Fibroblast of skin of right biceps (primary cell): ENCODE measurements at places on chromosomes 6 and 20.

DNA sequence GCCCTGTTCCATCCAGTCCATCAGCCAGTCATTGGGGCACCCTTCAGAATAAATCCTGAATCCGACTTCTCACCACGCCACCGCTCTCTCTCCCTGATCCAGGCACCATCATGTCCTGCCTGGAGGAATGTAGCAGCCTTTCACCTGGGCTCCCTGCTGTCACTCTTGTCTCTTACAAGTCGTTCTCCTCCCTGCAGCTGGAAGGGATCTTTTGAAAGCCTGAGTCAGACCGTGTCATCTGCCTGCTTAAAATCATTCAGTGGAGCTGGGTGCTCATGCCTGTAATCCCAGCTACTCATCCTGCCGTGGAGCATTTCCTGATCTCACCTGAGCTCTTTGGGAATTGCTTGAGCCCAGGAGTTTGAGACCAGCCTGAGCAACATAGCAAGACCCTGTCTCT lies 19.2 kb upstream of the KCNG1 start:
- DNase-seq = peak; percentile 41

DNA sequence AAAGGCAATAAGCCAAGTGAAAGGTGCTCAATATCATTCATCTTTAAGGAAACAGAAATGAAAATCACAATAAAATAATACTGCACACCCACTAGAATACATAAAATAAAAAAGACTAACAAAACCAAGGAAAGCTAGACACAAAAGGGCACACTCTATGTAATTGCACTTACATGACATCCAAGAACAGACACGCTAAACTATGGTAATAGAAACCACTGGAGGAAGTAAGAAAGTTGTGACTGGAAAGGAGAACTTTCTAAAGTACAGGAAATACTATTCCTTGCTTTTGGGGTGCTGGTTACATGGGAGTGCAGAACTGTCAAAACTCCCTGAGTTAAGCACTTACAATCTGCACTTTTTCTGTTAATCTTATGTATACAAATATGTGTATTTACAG lies 253.7 kb upstream of the RUNX2 start:
- no peak for DNase-seq

- peak; percentile 40 for DNase-seq
Observed at GRCh38 chr20:45987108-45987780, 15.2 kb upstream of the ZNF335 start.

- DNase-seq = peak; percentile 56
Observed at GRCh38 chr6:131657630-131658111, 20.6 kb downstream of the ENPP3 start.

DNA sequence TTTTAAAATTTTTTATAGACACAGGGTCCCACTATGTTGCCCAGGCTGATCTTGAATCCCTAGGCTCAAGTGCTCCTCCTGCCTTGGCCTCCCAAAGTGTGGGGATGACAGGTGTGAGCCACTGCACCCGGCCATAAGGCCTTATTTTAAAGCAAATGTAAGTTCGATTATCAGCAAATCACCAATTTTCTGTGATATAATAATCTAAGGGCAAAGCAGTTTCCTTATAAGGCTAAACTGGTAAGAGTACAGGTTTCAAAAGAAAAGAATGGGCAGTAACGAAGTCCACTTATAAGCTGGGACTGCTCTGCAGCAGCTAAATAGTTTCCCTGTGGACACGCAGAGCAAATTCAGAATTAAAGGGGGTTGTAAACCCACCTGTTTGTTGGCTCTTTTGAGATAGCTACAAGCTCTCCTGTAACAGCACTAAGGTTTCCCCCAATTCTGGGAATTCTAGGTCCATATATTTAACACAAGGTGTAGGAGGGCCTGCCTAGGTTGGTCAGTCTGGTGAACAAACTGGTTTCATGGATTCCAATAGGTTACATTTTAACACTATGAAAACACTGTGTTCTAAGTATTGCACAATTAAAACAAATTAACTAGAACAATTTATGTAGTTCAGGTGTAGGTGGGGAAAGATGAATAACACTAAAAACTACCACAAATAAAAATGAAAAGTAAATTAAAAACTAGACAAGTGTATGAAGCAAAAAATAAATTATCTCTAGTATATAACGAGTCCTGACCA lies 26.3 kb downstream of the LHFPL5 start:
- no peak for DNase-seq

DNA sequence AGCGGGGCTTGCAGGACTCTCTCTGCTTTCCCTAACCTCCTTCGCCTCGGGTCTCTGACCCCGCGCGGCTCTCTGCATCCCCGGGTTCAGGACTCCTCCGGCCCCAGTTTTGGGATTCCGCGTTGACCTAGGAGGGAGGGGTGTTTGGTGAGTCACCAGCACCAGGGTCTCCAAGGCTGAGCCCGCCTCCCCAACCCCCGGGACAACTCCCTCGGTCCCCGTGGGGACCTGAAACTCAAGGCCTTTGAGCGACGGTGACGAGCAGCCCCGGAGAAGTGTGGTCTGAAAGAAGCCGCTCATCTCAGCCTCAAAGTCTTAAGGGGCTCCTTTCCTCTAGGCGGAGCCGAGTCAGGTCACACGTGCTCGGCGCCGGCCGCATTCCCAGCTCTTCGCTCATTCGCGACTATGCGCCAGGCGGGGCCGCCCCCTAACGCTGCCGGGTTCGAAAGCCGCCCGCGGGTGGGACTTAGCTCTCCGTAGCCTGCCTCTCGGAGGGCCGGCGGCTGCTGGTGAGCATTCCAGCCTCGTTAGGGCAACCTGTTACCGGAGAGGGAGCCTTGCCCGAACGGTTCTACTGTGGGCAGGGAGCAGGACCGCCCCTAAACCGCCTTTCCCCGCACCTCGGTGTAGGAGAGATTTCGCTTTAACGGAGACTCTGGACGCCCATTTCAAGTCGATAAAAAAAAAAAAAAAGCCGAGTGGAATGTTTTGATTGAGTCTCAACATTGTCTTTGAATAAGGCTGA lies 3.0 kb upstream of the PRDM13 start:
- peak; percentile 23 for DNase-seq

DNA sequence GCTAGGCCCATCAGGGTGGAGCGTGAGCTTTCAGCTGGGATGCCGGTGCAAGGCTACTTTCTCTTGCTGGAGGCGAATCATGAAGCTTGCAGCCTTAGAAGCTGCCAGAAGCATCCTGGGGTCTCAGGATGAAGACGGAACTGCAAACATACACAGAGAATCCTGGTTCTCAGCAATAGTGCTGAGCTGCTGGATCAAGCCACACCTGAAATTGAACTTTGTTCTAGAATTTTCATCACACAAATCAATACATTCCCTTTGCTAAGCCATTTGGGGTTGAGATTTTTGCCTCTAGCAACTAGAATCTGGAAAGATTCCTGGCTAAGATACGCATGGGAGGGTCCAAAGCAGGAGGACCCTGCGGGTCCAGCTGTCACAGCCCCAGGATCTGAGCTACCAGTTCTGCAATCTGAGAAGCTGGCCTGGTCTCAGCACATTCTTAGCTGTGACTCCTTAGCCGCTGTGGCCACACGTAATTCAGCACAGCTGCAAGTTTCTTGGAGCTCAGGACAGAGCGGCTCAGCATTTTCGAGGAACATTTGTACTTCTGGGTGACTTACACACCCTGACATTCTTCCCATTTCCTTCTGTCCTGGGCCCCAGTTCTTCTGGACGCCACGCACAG lies 6.6 kb upstream of the ARFGAP1 start:
- DNase-seq = peak; percentile 47

DNA sequence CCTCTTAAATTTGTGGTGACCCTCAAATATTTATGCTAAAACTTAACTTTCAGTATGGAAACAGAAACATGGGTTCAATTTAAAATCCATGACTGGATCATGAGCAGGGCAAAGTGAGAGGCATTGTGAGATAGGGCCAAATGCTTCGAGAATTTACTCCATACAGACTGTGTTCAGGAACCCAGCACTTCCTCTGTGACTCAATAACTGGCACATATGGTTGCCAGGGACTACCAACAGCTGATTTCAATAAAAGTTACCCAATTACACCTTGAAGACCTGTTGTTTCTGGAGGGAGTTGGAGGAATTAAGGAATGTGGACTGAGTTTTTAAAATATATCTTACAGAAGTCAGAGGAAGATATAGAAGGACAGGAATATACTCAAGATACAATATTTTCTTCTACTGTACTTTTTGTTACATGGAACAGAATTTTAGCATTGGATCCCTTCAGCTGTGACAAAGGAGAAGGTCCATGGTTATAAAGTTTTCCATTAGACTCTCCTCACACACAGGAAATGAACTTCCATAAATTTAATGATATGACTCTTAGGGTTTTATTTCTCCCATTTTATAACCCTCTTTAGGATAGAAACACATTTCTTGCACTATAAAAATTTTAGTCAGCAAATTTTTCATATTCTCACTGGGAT lies 258.5 kb downstream of the KHDC1L start:
- DNase-seq = peak; percentile 60

- no peak for DNase-seq
Observed at GRCh38 chr6:80862756-80863155, 756.3 kb downstream of the BCKDHB start.

DNA sequence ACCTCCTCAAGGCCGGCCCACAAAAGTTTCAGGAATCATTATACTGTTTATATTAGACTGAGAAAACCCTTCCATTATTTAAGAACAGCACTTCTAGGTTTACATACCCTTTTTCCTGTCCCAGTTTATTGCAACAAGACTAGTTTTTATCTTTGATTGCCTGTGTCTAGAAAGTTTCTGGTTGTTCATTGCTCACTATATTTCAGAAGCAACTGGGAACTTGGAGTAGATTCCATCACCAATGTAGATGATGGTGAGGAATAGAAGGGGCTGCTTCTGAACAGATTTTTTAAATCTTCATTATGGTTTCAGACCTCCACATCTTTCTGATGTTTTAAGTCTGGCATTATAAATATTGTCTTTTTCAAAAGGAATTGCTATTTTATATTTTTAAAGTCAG lies 93.0 kb downstream of the BCAS1 start:
- DNase-seq = no peak

GRCh38 chr6:104460738-104461483 lies 398.8 kb downstream of the HACE1 start:
- DNase-seq = no peak

DNA sequence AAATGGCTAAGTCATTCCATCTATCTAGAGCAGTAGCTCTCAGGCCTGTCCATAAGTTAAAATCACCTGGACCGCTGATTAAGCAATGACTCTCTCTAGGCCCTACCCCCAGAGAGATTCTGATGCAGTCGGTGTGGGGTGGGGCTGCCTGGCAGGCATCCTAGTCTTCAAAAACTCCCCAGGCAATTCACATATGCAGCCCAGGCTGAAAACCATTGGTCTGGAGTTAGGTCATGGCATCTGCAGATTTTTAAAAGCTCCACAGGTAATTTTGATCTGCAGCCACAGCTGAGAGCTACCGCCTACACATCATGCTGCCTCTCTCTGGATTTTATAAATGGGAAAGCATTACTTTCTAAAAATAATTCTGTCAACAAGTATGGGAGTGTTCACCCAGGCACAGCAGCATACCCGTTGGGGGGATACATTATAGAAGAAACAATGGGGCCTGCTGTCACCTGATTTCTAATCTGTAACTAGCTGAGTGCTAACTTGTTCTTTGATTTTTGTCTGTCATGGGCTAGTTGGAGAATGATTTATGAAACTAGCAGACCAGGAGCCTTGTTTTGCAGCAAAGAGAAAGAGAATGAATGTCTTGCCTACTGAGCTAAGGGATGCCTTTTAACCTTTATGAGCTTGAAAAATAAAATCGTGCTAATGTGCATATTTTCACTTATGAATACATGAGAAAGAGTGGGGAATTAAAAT lies 44.1 kb upstream of the ATXN1 start:
- peak; percentile 33 for DNase-seq

GRCh38 chr6:105483492-105483891 lies 80.6 kb upstream of the PREP start:
- DNase-seq = peak; percentile 62
